Mucosa of gallbladder (tissue), 1 donor: ENCODE measurements at places on chromosomes 1 and 21.

DNA sequence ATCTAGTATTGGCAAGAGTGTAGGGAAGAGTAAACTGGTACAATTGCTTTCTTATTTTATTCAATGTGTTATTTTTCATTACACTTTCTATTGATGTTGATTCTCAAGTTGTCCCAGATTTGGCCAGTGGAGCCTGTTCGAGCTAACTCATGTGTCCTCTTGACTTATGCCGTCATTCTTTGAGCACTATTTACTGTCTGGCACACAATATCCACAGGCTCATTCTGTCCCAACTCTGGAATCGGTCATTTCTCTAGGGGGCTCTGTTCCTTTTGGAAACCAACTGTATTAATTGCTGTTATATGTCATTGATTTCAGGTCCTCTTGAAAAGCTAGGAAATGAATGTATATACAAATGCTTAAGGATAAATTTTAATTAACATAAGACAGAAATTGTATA, 22.4 kb upstream of the SFPQ start:
- DNase-seq: no peak

- DNase-seq: no peak
Measured at GRCh38 chr1:184608581-184608980, 146.1 kb downstream of the EDEM3 start.

DNA sequence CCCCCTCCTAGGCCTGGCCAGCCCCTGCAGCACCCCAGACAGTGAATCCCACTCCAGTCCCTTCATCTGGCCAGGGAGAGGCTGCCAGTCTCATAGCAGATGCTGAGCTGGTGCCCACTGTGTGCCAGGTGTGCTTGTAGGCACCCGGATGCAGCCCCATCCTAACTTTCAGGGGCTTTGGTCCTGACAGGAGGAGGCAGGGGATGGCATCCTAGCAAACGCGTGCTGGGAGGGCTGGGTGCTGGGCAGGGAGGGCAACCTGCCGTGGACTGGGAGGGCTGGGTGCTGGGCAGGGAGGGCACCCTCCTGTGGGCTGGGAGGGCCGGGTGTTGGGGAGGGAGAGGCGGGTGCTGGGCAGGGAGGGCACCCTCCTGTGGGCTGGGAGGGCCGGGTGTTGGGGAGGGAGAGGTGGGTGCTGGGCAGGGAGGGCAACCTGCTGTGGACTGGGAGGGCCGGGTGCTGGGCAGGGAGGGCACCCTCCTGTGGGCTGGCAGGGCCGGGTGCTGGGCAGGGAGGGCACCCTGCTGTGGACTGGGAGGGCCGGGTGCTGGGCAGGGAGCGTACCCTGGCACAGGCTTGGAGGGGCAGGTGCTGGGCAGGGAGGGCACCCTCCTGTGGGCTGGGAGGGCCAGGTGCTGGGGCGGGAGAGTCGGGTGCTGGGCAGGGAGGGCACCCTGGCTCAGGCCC, 35.3 kb downstream of the SLC19A1 start:
- DNase-seq: no peak

- DNase-seq: no peak
Measured at GRCh38 chr1:59498640-59499039, 201.7 kb downstream of the FGGY start.

DNA sequence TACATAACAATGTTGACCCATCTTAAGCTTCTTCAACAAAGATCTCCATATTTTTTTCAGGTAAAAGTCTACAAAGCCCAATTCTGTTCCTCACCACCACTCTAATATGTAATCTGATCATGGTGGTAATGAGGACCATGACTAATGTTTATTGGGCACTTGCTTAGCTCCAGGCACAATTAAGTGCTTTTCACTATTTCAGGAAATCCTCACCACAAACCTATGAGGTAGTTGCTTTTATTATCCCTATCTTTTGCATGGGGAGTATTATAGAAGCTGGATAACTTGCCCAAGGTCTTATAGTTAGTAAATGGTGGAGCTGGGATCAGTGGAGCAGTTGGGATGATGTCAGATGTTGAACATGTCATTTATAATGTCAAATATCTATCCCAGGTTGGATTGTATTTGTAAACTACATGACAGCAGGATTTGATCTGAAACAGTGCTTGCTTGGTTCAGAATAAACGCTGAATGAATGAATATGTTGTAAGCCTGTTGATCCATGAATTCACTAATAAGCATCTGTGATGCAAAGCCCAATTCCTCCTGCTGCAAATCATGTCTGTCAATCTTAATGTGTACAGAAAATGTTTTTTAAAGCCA, 283.3 kb upstream of the ST6GALNAC5 start:
- no peak for DNase-seq

- no peak for DNase-seq
Measured at GRCh38 chr1:88647249-88647645, 36.8 kb upstream of the PKN2 start.

DNA sequence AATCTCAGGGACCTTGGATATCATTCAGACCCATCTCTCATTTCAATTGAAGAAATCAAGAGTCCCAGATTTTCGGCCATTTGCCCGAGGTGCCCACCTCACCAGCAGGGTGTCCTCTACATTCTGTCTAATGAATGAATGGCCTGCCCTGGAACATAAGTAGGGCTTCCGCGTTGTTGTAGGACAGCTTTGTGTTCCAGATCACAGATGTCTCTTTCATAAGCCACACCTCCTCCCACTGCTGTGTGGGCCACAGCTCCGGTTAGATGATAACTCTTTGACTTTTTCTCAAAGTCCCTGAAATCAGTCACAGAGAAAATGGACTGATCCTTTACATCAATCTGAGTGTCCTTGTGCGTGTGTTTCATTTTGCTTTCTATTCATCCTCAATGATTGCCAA, 144.4 kb downstream of the RGS7 start:
- no peak for DNase-seq

- DNase-seq: peak; percentile 82
Measured at GRCh38 chr1:10960411-10961299, 51.8 kb upstream of the TARDBP start.

DNA sequence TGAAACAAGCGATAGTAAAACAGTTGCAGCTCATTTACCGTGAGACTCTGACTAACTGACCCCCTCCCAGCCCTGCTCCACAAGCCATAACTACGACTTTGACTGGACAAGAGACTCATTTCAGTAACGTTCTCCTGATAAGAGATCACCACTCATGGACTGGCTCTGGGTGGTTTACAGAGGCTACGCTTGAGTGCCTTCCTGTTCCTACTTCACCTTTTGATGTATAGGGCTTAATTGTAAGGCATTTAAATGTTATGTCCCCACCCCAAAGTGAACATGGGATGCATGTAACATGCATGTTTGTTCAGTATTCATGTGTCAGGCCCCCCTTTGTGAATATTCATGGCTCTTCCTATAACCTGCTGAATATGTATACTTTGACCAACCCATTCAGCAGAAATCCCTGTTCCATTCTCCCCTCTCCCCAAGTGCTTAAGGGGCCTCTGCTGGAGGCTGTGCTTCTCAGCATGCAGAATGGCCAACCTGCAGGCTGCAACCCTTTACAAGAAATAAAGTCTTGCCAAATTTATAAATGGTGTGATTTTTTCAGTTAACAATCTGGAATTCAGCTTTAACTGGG, 50.7 kb upstream of the SPOCD1 start:
- DNase-seq: no peak

GRCh38 chr21:28828021-28828420, 164.7 kb downstream of the LTN1 start:
- DNase-seq: no peak

GRCh38 chr1:234687011-234687410, 77.0 kb upstream of the IRF2BP2 start:
- no peak for DNase-seq

- no peak for DNase-seq
Measured at GRCh38 chr1:205263580-205264190, 35.9 kb downstream of the TMCC2 start.

DNA sequence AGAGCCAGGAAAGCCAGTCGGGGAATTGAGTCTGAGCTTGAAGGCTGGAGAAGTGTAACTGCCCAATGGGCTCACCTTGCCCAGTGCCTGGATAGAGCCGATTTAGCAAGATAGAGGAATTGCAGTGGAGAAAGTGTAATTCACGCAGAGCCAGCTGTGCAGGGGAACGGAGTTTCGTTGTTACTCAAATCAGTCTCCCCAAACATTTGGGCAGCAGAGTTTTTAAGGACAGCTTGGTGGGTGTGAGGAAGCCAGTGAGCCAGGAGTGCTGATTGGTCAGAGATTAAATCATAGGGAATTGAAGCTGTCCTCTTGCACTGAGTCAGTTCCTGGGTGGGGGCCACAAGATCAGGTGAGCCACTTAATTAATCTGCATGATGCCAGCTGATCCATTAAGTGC, 28.4 kb upstream of the NLRP3 start:
- DNase-seq: no peak

- DNase-seq: no peak
Measured at GRCh38 chr1:7363450-7363849, 407.6 kb upstream of the VAMP3 start.

DNA sequence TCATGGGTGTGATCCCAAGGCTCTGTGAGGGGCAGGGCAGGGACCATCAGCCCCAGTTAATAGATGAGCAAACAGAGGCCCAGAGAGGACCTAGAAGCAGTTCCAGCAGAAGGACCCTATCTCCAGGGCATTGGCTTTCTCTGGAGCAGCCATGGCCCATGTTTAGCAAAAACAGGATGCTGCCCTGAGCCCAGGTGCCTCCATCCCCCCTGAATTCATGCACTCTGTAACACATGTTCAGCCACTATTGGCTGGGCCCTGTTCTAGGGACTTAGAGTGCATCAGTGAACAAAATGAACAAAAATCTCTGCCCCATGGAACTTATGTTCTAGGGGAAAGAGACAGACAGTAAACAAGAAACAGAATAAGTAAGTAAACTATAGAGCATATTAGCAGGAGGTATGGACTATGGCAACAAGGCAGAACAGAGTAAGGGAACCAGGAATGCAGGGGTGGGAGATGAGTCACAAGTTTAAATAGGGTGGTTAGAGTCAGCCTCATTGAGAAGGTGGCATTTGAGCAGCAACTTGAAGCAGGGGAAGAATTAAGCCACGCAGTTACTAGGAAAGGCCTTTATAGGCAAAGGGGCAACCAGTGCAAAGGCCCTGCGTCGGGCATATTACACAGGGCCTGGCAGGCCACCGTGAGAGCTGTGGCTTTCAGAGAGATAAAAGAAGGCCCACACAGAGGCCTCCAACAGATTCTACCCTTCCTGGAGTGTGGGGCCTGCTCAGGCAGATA, 185.9 kb upstream of the EDN2 start:
- no peak for DNase-seq

GRCh38 chr1:196535727-196536126, 72.5 kb downstream of the KCNT2 start:
- DNase-seq: no peak

GRCh38 chr1:75797606-75798216, 1.0 kb downstream of the MSH4 start:
- no peak for DNase-seq

- DNase-seq: no peak
Measured at GRCh38 chr1:117809764-117810163, 119.7 kb downstream of the GDAP2 start.

GRCh38 chr1:97338347-97338746, 582.5 kb downstream of the DPYD start:
- DNase-seq: no peak

GRCh38 chr1:245788269-245788668, 633.5 kb downstream of the KIF26B start:
- no peak for DNase-seq

GRCh38 chr1:11761988-11762406, at the start of gene C1orf167:
C1orf167 (plus strand) TSS chr1:11762193; CDS start chr1:11764401, 2,208 bp downstream.
- DNase-seq: no peak

DNA sequence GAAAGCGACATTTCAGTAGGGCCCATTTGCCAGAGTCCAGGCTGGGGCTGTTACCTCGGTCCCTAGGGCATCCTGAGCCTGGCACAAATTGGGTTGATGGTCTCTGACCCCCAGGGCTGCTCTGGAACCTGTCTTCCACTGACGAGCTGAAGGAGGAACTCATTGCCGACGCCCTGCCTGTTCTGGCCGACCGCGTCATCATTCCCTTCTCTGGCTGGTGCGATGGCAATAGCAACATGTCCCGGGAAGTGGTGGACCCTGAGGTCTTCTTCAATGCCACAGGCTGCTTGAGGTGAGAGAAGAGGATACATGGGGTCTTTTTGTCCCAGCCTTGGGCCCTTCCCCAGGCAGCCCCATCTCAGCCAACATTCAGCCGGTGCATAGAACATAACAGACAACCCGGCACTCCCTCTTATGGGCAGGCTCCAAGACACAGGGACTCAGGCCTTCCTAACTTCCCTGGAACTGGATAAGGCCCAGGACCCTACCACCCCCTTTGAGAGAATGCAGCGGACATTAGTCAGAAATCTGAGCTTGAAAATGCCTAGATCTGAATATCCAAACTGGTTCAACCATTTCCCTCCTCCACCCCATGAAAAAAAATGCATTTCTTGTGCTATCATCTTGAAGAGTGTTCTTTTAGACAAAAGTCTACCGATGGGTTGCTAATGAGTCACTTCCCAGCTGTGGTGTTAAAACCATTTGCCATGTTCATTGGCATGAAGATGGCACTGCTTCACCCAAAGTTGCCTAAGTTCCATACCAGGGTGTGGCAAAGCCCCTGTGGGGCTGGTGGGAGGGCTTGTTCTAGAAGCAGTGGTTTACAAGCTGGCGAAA, 35.4 kb downstream of the PKP1 start:
- no peak for DNase-seq
